ENCODE measurements at places on chromosomes 3 and 15.

DNA sequence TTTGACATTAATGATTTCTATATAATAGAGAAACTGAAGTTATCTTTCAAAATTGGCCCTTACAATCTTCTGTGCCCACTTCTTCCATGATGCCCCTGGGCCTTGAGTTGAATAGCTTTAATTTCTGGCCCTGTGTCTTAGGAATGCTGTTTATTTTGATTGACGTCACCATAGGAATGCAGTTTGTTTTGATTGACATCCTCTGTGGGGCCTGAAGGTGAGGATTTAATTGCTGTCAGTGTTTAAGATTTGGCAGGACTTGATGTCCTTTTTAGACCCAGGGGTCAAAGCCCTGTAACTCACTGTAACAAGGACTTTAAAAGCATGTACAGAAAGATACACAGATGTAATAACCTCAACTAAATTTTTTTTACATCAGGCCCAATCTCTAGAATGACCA lies 83.3 kb downstream of the GLDN start:
- DNase-seq: no peak

- DNase-seq: no peak
Measured at GRCh38 chr15:65401611-65402240, 21.0 kb downstream of the IGDCC4 start.

DNA sequence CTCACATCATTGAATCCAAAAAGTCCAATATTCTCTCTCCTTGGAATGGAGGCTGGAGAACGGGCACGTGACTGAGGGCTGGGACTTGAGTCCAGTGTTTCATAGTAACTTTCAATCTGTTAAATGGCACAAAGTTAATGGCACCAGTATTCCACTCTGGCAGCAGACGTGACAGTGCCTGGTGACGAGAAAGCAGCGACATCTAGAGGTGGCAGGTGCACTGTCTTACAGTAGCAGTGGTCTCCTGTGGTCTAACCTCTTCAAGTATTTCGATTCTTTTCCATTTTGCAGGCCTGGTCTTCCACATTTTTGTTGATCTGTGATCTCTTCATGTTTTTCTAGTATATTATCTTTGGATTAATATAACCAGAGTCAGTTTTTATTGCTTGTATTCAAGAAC lies 107.1 kb downstream of the OXSM start:
- DNase-seq: no peak

DNA sequence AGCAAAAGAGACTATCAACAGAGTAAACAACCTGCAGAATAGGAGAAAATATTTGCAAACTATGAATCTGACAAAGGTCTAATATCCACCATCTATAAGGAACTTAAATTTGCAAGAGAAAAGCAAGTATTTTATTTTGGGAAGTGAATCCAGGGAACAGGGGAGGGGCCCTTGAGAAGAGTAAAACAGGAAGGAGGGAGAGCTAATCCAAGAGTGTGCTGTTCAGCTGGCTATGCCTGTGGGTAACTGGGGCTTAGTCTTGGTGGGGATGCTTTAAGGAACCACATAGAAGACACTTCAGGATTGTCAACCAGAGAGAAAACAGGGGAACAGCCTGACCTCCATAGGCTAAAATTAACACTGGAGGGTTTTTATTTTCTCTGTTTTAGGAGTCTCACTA lies 3.9 kb upstream of the HHLA2 start:
- DNase-seq: no peak

GRCh38 chr3:59388555-59389270 lies 338.9 kb upstream of the CFAP20DC start:
- no peak for DNase-seq

- DNase-seq: no peak
Measured at GRCh38 chr3:127077068-127077467, 94.2 kb downstream of the PLXNA1 start.

DNA sequence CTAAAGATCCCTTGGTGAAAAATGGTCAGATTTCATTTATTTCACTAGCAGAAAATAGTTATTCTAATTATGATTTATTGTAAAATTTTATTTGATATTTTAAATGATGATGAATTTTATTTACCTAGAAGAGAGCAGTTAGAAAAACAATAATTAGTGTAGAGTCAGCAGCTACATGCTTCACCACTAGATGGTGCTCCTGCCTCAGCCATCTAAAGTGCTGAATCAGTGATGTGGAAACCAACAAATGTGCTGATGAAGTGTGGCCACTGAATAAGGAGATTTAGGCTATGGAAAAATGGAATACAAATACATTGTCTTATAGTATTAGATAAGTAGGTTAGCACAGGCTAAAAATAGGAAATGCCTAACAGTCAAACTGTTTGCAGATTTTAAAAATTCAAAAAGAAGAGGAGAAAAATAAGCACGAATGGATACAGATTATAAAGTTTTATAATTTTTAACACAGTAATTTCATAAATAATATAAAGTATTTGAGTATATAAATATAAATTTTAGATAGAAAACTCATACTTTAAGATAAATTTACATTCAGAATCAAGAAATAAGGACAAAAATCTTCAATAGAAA lies 109.8 kb downstream of the PPP2R3A start:
- DNase-seq: peak; percentile 47

DNA sequence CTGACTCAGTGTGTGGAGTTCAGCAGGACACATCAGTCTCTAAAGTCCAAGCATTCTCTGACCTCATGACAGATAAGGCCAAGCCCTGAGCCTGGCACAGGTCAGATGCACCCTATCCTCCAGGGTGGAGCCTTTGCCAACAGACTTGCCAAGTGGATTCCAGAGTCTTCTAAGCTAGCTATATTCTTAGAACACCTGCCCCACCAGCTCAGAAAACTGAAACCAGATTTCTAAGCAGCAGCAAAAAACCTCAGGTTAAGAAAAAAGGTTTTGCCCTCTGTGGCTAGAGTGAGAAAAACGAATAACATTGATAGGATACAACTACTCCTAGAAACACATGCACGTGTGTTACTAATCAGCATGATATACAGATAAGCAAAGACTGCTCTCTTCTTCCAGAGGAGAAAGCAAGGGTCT lies 11.6 kb downstream of the RMDN3 start:
- no peak for DNase-seq

- DNase-seq: no peak
Measured at GRCh38 chr3:64908251-64908685, 220.5 kb upstream of the ADAMTS9 start.

GRCh38 chr3:72555714-72556113 lies 292.5 kb downstream of the SHQ1 start:
- DNase-seq: no peak

DNA sequence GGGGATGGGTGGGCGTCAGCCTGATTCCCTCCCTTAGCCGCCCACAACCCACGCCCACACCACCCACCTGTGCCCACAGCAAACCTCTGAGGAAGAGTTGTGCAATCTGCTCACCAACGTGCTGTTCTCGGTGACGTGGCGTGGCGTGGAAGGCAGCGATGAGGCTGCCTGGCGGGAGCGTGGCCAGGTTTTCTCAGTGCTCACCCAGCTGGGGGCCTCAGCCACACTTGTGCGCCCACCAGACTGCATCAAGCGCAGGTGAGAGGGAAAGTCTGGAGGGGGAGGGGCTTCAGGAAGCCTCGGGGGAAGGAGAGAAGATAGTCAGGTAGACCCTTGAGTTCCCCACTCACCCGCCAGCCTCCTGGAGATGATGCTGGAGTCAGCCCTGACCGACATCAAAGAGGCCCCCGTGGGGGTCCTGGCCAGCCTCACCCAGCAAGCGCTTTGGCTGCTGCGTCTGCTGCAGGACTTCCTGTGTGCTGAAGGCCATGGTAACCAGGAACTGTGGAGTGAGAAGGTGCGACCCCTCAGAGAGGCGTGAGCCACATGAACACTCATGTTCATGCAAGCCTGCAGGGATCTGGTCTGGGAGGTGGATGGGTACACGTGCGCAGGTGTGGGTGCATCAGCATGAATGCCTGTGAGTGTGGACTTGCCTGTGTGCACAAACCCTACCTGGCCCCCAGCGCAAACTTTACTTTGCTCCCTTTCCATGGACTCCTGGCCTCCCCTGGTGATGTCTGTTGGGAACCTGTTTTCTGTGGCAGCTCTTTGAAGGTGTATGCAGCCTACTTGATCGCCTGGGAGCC lies 21.7 kb downstream of the NBEAL2 start:
- no peak for DNase-seq

GRCh38 chr15:39713846-39714245 lies 68.8 kb downstream of the FSIP1 start:
- no peak for DNase-seq

GRCh38 chr3:175502155-175502554 lies 643.0 kb downstream of the NAALADL2 start:
- no peak for DNase-seq

DNA sequence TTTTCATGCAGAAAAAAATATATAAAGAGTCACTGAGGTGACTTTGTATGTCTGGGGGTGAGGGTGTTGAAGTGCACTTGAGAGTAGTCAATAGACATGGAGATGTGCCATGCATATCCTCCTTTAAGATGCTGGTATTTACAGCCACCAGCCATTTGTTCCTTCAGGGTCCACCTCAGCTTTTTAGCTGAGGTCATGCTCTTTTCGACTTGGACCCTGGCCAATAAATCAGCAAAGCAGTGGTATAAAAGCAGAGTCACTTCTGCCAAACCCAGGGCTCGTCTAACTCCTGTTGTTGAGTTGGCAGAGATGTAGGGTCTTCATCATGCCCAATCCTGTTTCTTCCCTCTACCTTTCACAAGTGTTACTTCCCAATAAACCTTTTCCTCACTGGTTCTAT lies 75.1 kb upstream of the OSTN start:
- no peak for DNase-seq

DNA sequence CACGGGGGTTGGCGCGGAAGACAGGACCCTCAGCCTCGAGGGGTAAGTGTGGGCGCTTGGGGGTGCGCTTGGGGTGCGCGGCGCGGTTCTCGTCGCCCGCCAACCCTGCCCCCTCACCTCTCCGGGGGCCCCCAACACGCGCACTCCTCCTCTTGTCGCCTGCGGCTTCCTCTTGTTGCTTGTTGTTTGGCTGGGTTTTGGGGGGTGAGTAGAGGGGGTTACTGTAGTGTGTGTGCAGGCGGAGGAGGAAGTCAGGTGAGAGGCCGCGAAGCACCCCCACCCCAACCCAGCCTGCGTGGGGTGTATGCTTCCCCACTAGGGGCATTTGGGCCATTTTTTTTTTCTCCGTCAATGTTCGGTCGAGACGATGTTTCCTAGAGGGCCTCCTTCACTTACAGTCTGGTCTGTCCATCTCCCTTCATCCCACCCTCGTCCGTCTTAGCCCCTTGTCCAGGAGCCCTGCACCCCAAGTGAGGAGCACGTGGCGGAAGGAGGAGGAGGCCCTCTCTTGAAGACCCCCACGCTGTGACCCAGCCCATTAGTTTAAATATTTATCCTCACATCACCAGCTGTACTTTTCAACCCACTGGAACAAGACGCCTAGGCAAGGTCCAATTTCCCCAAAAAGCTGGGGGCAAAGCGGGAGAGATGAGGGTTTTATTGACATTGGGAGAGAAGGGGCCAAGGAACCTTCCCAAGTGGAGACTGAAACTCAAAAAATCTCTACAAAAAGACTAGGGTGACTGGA lies 20.4 kb upstream of the SATB1 start:
- DNase-seq: no peak

- DNase-seq: no peak
Measured at GRCh38 chr3:50003824-50004223, 63.9 kb downstream of the RBM6 start.

DNA sequence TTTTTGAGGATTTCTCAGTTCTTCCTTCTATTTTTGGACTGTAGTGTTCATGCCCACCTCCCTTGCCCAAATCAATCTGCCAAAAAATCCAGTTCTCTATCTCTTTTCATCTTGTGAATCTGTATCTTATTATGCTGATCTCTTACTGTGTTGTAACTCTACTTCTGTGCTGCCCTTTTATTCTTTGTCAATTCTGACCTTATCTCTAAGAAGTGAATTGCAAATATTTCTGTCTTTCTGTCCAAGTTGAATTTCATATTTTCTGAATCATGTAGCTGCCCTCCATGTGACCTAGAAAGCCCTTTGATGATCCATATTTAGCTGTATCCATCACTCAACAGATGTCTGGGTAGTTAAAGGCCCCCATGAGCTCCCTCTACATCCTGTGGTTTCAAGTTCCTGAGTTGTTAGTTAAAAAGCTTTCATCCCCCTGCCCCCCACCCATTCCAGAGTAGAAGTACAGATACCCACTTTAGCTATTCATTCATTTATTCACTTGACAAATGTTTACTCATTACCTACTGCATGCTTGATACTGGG lies 33.6 kb upstream of the ETV5 start:
- no peak for DNase-seq

GRCh38 chr3:117572786-117573185 lies 863.2 kb downstream of the TUSC7 start:
- DNase-seq: no peak

DNA sequence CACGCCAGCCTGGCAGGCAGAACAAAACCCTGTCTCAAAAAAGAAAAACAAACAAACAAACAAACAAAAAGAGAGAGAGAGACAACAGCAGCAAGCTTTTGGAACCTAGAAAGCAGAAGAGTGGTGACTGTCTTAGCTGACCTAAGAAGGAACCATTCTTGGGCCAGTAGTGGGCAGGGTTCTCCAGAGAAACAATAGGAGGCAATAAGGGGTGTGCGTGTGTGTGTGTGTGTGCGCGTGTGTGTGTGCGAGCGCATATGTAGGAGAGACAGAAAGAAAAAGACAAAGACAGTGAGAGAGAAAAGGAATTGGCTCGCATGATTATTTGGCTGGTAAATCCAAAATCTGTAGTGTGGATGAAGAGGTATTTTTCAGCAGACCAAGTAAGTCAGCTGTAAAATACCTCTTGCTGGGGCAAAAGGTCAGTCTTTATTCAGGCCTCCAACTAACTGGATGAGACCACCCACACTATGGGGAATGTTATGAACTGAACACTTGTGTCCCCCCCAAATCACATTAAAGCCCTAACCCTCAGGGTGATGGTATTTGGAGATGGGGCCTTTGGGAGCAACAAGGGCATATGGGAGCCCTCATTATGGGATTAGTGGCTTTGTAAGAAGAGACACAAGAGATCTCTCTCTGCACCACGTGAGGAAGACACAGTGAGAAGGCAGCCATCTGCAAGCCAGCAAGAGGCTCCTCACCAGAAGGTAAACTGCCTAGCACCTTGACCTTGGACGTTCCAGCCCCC lies 15.1 kb upstream of the BLM start:
- no peak for DNase-seq

- no peak for DNase-seq
Measured at GRCh38 chr15:59259137-59259943, 52.7 kb downstream of the LDHAL6B start.
